Astrocyte (in vitro differentiated cells and primary cell): ENCODE measurements at places on chromosomes 11 and 22.
A peak's percentile ranks its signal among the peaks of the same experiment; 100 is the strongest.

- no peak for DNase-seq
These were observed 2.2 kb upstream of the CHRM4 start for GRCh38 chr11:46393759-46394158.

DNA sequence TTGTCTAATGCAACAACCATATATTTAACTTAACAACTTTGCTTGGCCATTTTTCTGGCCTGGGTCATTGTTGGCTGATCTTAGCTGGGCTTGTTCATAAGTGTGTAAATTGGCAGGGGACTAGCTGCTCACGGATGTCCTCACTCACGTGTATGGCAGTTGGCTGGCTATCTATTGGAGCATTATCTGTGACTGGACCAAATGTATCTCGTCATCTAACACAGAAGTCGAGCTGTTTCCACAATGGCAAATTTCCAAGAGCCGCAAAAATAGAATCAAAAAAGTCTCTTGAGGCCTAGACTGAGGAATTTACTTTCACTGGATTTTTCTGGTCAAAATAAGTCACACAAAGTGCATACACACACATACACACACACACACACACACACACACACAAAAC is 893.3 kb downstream of the FAM181B start:
- no peak for DNase-seq

DNA sequence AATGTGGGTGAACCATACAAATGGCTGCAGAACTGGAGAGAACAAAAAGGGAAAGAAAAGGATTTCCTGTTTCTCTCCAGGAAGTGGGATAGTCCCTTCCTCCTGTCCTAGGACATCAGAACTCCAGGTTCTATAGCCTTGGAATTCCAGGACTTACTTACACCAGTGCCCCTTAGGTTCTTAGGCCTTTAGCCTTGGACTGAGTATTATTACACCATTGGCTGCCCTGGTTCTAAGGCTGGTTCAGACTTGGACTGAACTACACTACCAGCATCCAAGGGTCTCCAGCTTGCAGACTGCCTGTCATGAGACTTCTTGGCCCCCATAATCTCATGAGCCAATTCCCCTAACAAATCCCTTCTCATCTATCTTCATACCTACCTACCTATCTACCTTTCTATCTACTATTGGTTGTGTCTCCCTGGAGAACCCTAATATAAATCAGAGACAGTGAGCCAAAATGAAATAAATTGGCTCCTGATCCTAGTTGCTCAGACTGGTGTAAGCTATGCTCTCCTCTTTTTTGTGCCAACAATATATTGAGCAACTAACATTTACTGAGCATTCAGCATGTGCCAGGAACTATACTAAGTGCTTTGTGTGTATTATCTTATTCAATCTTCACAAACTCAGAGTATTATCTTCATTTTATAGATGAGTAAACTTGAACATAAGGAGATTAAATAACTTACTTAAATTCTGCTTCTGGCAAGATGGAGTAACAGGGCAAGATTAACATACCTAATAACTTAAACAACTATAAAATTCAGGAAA is 303.7 kb downstream of the TTC28 start:
- no peak for DNase-seq

DNA sequence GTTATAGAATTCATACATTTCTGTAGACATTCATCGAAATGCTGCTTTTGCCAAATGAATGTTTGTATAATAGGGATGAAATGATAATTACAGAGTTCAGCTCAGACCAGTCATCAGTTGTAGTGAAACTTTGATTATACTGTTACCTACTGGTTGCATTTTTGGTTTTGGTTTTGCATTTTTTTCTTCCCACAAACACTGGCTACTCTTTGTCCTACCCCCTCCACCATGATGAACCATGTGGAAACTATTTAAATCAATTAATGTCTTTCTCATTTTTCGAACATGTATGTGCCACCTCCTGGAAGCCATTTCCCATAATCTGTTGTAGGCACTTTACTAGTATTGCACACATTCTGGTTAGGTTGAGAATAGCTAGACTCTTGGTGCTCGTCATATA is 75.3 kb upstream of the MTNR1B start:
- peak; percentile 74 for DNase-seq

DNA sequence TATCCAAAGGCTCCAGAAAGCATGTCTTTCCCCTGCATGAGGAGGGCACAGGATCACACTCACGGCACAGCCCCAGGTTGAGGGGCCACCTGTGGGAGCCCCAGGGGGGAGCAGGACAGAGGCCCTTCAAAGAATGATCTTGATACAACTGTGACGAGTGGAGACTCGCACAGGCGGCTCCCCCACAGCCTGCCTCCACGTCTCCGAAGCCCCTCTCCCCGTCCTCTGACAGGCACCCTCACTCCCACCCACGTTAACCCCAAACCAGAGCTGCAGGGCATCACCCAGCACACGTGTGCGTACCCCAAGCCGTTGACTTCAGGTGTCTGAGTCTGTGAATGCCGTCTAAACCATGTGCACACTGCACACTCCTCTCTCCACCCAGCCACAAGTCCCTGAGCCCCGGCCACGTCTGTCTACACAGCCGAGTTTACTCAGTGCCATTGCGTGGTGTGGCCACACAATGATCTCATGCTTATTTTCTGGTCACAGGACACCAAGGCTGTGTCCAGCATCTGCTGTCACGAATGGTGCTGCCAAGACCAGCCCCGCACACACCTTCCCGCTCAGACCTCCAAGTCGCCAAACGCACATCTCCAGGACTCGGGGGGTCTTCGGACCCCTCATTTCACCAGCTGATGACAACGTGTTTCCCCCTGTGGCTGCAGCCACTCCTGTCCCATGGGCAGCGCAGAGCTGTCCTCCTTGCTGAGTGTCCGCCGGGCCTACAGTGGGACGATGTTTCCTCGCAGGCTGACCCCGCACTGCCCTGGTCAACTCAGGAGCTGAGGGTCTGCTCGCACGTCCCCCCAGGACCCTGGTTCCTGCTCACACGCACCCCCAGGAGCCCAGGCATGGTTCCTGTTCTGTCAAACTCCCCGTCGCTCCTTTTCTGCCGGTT is 251.2 kb downstream of the BRD1 start:
- no peak for DNase-seq

DNA sequence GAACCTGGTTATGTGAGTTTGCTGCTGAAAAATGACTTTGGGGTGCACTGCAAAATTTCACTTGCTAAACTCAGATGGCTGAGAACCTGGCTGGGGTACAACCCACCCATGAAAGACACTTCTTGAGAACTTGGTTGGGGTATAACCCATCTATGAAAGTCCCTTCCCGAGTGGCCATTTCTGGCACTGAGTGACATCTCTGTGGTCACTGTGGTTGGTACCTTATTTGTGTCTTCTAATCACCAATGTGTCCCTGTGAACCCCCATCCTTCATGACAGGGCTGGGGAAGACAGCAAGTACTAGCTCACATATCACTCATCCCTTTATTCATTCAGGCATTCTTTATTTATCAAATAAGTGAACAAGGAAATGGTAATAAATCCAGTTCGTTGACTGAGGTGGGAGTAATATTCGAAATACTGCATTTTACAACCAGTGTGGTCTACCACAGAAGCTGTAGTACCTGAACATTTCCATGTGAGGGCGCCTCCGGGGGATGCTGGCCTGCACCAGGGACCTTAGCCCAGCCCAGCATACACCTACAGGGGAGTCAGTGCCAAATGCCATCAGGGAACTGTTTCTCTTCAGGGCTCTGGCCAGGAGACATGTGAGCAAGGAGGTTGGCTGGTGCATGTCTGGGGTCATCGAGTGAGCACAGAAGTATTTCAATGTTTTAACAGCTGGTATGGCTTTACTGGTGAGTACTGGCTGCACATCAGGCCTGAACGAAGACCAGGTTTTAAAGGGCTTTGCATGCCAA is 122.1 kb downstream of the CSNK2A3 start:
- DNase-seq = no peak

DNA sequence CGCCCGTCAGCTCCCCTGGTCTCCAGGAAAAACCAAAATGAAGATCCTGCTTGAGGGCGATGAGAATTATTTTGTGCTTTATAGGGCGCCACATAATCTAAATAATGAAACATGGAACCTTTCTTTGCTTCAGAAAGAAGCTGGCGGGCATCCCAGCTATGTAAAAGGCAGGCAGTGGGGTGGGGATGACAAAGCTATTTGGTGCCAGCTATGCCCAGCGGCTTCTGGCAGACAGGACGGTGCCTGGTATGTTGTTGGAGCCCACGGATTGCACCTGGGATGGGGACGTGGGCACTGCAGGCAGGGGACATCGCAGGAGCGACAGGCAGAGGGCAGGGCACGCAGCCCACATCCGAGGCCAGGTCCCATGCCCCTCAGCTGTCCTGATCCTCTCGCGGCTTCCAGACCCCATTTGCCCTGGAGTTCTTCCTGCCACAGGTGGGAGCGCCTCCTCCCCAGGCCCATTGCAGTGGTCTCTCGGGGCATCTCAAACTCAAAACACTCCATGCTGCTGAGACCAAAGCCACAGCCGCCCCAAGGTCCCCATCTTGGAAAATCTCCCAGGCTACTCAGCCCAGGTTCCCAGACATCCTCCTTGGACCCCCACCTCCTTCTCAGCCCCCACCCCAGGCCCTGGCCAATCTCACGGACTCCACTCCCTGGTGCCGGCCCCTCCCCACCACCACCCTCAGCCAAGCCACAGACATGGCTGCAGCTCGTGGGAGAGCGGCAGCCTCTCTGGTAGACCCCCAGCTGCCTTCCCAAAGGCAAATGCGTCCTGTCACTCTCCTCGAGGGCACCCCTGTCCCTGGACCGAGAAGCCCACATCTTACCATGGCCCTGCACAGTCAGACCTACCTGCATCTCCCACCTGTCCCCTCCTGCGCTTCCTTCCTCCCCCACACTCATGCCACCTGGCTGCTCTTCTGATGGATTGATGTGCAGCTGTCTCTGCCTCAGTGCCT is 45.7 kb downstream of the SHISAL1 start:
- no peak for DNase-seq

GRCh38 chr11:2846056-2846455 is 39.5 kb downstream of the CDKN1C start:
- DNase-seq = peak; percentile 54

- no peak for DNase-seq
These were observed 152.3 kb upstream of the RAG2 start for GRCh38 chr11:36750349-36750748.

GRCh38 chr11:86220653-86221052 is 23.9 kb upstream of the EED start:
- DNase-seq = no peak

GRCh38 chr22:44357966-44358465 is 45.3 kb upstream of the SHISAL1 start:
- DNase-seq = peak; percentile 32

DNA sequence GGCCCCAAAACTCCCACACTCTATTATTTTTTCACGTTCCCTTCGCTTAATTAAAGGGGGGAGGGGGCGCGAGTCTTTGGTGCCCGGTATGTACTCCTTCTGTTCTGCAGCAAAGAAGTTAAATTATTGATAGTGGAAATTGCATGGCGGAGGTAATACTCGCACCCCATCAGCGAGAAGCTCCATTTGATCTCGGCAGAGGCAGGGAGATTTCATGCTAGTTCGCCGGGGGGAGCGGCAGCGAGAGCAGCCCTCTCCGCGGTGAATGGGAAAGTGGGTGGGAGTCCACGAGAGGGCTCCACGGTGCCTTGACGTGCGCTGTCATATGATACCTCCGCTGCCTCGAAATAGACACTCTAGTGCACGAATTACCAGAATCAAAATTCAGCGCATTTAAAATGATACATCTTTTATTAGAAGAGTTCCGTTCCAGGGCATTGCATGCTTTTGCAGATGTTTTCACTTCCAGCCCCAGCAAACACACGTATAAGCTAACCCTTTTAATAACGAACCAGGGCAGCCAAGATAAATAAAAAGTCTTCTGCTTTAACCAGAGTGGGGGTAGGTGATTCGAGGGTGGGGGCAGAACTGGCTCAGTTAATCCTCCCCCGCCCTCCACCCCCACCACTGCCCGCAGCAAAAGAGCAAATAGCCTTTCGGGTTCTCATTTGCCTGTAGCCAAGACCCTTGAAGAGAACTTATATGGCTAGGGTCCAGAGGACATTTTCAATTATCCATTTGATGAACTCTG is 1.3 kb upstream of the BDNF start:
- peak; percentile 74 for DNase-seq
